ENCODE measurements at places on chromosomes 3 and 15.

- no peak for DNase-seq
Observed at GRCh38 chr3:56366641-56367162, 101.6 kb downstream of the ERC2 start.

GRCh38 chr3:126180477-126181397 lies at the start of gene ALDH1L1:
TSS of gene ALDH1L1 (minus strand) at chr3:126180586. CDS start at chr3:126160979, 19,607 bp downstream.
- no peak for DNase-seq

DNA sequence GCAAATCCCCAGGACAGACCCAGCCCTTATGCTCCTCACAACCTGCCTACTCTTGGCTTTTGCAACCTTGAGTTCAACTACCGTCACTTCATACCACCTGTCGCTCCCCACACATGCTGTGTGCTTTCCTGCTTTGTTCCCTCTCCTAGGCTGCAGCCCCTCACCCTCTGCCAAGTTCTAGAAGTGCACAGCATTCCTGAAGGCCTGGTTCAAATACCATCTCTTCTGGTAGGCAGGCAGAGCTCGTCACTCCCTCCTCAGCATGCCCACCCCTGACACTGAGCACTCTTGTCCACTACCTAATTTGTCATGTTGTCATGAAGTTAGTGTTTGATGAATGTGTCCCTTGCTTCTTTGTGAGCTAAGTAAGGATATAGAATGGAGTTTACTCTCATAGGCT lies 129.6 kb downstream of the SEMA6D start:
- DNase-seq: no peak

- DNase-seq: no peak
Observed at GRCh38 chr3:114093016-114093380, 36.5 kb downstream of the QTRT2 start.

DNA sequence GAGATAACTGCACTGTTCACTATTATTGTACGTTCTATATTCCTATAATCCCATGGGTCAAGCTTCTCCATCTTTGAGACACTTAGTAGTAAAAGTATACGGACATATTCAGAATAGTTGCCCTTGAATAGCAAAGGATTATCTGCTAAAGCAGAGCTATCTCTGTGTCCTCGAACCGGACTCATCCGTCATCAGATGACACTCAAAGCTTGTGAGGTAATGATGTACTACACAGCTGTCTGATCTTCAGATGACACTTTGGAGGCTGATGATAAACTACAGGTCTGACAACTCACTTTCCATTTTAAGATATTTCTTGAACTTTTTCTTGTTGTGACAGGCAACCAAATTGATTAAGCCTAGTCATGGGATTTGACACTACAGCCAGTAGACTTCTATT lies 240.2 kb downstream of the SCAPER start:
- DNase-seq: no peak

DNA sequence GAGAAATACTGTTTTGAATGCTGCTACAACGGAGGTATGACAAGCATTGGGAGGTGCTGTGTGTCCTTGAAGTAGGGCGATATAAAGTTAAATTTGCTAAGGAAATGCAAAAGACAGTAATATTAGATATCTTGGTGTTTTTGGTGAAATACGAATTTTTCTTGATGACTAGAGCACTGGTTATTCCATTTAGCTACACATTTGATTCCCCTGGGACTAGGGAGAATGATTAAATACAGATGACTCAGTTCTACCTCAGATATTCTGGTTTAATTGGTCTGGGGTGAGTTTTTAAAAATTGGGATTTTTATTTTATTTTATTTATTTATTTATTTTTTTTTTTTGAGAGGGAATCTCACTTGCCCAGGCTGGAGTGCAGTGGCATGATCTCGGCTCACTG lies 18.7 kb upstream of the GADL1 start:
- DNase-seq: no peak

- DNase-seq: no peak
Observed at GRCh38 chr3:125594581-125595011, 701 bp downstream of the OSBPL11 start.

GRCh38 chr3:155657161-155657560 lies 87.7 kb downstream of the PLCH1 start:
- no peak for DNase-seq

- DNase-seq: no peak
Observed at GRCh38 chr3:21750080-21750696, 822 bp downstream of the ZNF385D start.

DNA sequence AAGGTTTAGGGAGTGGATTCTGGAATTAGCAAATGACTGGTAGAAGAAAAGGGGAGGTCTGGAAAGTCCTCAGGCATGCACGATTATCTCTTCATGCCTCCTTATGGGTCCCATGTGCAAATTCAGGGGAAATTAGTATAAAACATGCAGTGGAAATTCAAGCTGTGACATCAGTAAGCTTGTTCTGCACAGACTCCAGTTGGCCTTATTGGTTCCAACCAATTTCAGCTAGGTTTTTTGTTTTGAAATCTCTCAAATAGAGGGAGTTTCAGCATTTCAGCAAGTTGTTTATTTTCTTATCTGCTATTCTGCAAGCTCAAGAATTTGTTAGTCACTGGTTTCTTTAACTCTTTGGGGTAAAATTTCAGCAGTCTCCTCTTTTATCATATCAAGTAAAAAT lies 774 bp upstream of the TMCO5A start:
- DNase-seq: no peak

DNA sequence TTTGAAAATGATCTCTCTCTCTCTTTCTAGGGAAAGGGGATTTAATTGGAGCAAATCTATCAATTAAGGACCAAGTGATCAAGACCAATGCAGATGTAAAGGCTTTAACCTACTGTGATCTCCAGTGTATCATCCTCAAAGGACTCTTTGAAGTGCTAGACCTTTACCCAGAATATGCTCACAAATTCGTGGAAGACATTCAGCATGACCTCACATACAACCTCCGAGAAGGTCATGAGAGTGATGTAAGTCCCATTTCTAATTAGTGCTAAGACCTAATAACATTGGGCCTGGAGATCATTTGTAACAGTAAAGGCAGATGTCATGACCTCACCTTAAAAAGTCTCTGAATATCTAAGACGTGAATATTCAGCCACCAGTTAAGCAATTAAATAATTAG lies 308.4 kb downstream of the KCNH8 start:
- DNase-seq: no peak

DNA sequence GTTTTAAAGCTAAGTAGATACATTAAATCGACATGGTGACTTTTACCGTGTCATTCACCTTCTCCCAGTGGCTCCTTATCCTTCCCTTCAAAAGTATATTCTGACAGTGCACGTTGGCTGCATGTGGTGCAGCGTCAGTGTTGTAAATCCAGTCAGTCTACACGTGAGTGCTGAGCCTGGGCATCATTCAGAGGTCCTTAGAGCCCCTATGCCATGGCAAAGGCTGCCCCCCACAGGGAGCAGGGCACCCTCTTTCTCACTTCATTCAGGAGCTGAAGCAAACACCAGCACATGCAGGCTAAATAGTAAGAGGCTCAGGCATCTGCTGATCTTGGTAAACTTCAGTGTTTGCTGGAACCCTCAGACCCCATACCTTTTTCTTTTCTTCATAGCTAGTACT lies 43.3 kb downstream of the RASGRP1 start:
- DNase-seq: no peak

DNA sequence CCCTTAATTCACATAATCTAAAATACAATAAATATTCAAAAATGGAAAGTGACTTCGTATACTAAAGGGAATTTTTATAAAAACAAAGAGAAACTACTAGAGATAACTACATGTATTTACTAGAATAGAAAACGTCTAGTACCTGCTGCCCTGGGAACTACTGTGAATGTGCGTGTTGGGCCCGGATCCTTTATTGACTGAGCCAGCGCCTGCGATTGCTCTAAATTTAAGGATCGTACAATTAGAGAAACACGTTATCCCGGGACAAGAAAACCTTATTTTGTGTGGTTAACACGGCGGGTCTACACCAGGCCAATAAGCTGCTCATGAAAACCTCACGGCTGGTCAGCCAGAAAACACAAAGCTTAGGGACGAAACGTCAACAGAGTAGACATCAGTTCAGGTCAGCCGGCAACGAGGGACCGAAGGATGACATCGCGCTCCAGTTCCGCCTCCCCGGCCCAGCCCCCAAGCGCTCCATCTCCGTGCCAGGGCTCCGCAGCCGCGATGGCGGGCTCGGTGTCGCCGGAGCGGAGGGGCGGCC lies 555 bp downstream of the TM2D3 start:
- no peak for DNase-seq
